Islet precursor cell (in vitro differentiated cells): ENCODE measurements at places on chromosomes 3 and 15.

DNA sequence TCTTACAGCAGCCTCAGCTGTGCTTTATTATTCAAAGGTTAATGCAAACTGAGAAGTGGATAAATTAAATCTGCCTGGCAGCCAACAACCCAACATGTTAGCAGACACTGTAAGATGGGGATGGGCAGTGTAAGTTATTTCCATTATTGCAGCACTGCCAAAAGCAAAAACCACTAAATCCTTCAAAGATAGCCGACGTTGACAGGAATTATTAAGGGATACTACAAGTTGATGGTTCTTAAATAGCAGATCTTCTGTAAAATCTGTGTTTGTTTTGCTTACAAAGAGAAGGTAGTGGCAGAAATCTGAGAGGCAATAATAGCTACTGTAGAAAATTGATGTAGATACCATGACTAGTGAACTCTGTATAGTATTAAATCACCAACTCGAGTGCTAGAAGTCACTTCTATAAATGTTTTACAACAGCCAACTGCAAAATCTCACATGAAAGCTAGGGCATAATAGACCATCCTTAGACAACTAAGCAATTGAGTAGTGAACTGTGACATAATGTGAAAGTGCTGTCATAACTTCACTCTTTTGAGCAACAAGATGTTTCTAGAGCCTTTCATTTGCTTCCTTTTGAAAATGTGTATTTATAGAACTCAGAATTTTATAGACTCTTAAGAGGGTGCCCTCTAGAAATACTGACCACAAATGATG lies 278.6 kb downstream of the UBE2E2 start:
- DNase-seq, result no peak

GRCh38 chr3:186038360-186038759 lies 70.5 kb downstream of the ETV5 start:
- DNase-seq, result no peak

DNA sequence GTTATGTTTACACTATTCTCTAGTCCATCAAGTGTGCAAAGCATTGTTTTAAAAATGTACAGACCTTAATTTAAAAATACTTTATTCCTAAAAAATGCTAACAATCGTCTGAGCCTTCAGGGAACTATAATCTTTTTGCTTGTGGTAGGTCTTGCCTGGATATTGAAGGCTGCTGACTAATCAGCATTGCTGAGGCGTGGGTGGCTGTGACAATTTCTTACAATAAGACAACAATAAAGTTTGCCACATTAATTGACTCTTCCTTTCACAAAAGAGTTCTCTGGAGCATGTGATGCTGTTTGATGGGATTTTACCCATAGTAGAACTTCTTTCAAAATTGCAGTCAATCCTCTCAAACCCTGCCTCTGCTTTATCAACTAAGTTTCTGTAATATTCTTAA lies 384.0 kb upstream of the TGFBR2 start:
- DNase-seq, result no peak

DNA sequence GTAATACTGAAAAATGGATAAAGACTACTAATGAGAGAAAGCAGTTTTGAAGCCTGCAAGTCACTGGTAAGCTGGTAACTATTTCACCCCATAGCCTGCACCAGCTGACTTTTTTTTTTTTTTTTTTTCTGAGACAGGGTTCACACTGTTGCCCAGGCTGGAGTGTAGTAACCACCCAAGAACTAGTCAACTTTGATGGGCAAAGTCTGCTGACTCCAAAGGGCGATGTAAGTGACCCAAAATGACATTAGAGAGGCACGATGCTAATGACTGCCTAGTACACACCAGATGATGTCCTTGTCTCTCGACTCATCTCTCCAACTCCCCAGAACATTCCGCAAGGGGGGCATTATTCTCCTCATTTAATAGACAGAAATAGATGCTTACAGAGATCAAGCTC lies 12.9 kb upstream of the TMEM41A start:
- DNase-seq, result no peak

- no peak for DNase-seq
Measured at GRCh38 chr3:30448450-30449289, 157.7 kb upstream of the TGFBR2 start.

DNA sequence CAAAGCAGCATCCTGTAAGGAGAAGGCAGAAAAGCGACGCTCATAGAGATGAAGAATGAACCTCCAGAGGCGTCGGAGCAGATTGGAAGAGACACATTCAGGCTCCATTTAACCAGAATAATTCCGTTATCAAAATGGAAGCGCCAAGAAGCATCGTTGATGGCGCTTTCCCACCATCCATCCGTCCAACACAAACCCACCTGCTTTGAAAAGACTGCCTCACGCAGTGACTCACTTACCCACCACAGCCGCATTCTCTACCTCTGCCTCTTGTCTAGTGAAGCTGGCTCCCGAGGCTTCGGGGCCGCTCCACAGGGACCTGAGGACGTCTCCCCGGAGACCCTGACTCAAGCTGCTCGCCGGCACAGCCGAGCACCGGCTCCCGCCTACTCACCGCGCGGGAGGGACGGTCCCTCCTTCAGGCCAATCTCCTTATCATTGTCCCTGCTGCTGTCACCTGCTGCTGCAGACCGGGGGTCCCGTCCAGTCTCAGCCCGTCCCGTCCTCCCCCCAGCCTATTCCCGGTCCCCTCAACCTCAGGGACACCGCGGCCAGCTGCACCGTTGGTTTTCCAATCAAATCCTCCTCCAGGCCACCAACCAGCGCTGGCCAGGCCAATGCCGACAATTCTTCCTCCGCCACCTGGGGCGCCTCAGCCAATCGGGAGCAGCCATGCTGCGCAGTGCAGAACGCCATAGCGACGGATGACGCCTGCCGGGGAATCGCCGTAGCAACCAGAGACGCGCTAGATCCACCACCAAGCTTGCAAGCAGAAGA lies at the start of gene NEK10:
Gene NEK10 (minus strand): TSS at position 553 of the 777 bp plus-strand sequence. CDS start 16,501 bp downstream, outside the sequence.
- DNase-seq, result peak; percentile 98

- DNase-seq, result peak; percentile 75
Measured at GRCh38 chr3:14598143-14598569, 53.4 kb upstream of the CCDC174 start.

- no peak for DNase-seq
Measured at GRCh38 chr3:181952929-181953328, 241.2 kb downstream of the SOX2 start.

DNA sequence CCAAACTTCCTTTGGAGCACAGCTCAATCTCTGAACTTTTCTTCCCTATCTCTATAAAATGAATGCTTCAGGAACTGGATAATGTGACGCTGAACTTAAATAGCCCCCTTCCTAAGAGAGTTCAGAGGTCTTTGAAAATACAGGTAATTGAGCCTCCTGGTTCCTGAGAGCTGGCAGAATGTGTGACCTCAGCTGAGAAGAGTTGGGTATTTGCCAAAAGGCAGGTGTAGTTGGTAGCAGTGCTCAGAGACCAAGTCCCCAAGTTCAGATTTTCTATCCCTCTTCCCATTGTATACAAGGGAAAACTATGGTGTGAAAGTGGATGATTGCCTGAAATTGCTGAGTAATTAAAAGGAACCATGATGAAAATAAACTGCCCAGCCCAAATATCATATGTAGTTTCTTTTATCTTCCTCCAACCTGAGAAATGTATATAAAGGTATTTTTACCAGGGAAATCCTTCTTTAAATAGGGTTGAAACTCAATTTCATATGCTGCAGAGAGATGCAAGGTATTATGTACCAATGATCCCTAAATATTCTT lies 154.6 kb upstream of the ICE2 start:
- DNase-seq, result no peak

- no peak for DNase-seq
Measured at GRCh38 chr3:21260507-21260906, 490.5 kb downstream of the ZNF385D start.

DNA sequence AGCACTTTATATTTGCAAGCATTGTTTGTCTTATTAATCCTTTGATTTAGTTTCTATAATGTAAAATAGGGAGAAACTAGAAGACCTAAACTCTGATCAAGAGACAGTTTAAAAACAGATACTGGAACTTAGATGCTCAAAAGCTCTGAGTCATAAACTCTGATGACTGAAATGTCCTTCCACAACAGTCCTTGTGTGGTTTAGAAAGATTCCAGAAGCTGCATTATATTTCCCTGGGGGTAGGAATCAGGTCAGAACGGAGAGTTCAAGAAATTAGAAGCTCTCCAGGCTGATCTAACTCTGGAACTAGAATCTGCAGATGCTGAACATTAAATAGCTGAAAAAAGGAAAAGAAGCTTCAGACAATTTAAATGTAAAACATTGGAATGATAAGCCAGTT lies 18.3 kb upstream of the ONECUT1 start:
- DNase-seq, result no peak

DNA sequence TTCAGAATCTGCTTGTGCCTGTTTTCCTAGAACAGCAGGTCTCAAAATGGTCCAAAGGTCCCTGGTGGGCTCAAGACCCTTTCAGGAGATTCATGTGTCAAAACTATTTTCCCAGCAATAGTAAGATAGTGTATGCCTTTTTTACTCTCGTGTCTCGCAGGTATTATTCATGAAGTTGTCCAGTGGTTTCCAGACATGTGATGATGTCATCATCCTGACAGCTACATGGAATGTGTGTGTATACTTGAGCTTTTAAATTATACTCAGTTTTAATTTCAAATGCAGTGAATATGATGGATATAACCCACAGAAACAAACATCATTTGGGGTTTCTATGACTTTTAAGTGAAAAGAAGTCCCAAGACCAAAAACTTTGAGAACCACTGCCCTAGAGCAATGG lies 288.6 kb downstream of the NTRK3 start:
- no peak for DNase-seq

DNA sequence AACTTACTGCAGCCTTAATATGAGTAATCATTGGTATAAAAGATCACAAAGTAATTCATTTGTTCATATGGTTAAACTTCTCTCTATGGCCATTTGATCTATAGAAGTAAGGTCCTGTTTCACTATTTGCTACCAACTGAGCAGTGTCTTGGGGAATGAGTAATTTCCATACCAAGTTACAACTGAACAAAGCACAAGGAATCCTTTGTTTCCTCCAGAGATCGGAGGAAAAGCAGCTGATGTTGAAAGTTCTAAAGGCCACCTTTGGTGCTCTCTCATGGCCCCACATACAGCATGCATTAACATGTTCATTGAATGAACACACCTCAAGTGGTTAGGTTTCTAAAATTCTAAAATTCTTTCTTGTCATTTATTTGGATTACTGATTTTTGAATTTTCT lies 7.1 kb upstream of the CNTN3 start:
- DNase-seq, result no peak

DNA sequence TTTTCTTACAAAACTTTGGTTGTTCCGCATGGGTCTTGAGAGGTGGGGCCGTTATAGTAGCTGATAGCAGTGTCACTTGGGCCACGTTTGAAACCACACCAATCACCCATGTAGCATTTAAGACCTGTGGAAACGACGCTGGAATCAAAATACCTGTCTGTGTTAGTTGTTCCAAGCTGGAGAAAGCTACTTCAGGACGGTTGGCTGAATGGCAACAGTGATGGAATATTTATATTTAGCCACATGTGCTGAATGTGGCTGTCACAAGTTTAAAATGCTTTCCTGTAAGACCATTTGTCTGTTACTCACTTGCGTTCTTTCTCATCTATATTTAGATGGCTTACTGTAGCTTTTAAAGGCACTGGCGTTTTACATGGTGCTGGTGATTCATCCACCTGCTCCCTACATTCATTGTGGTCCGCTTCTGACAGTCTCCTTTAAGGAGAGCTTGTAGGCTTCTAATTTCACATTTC lies 1.4 kb downstream of the DNAJA4 start:
- DNase-seq, result no peak

- DNase-seq, result no peak
Measured at GRCh38 chr15:35111861-35112260, 26.8 kb upstream of the NANOGP8 start.

DNA sequence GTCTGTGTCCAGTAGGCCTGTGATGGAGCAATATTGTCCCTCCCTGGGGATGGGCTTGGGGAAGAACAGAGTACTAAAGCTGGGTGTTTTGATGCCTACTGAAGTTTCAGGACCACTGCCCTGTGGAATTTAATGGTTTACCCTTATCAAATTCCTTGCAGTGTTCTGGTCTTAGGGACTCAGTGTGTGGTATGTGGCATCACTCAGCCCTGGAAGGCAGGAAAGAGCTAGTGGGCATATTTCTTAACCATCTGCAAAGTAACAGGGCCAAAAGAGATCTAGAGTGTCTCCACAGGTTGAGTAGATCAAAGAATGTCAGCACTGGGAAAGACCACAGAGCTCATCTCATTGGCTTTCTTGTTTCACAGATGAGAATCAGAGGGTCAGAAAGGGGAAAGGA lies 11.8 kb upstream of the SCN10A start:
- DNase-seq, result no peak

- peak; percentile 97 for DNase-seq
Measured at GRCh38 chr3:11096266-11097139, 57.8 kb upstream of the HRH1 start.

GRCh38 chr15:78951841-78952238 lies 7.0 kb upstream of the CTSH start:
- DNase-seq, result peak; percentile 72

DNA sequence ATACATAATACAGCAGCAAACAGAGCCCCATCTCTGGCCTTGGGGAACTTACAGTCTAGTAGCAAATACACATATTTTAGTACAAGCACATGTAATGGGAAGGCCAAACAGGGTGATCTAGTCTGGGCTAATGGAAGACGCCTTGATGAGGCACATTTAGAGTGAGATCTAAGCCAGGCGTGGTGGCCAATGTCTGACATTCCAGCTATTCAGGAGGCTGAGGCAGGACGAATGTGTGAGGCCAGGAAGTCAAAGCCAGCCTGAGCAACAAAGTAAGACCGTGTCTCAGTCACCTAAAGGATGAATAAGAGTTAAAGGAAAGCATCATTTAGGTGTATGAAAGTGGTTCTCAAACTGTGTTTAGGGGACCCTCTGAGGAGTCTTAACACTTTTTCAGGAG lies 291.9 kb downstream of the MAGI1 start:
- peak; percentile 56 for DNase-seq

DNA sequence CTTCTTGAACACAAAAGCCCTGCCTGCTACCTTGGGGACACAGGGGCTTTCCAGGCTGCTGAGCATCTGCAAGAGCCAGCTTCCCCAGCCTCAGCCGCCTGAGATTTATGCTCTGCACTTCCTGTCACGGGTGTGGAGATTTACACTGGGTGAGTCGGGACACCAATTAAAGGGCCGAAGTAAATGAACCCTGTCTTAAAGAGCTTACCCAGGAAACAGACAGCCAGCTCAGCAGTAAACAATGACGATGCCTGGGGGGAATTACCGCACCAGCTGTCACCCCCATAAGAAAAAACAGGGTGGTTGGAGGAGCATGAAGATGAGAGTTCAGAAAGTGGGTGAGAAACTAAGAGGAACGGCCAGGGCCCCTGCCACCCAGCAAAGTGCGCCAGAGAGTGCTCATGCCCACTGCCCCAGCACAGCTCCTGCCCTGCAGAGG lies 37.5 kb upstream of the IQSEC1 start:
- peak; percentile 80 for DNase-seq

GRCh38 chr3:13115991-13116390 lies 42.8 kb upstream of the IQSEC1 start:
- peak; percentile 26 for DNase-seq
